ENCODE measurements at places on chromosomes 16 and 17. TPM values are rescaled to one million over a fixed set of nuclear protein-coding genes. Genes with fewer than 3 reads are reported as not detected.

DNA sequence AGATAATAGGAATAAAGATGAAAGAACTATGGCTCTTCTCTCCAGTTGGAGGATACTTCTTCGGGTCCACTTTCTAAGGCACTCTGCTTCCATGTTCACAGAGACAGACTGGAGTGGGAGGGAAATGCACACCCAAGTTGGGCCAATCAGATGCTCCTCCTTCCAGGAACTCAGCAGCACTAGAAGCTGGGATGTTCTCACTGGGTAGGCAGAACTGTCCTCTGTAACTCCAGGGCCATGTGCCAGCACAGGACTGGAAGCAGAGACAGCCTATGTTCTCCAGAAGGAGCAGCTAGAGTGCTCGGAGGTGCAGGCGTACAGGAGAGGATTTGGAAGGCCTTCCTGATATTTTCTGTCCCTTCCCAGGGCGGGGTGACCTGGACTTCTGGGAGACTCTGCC lies 49.9 kb upstream of the SREBF1 start:
- DNase-seq = no peak

DNA sequence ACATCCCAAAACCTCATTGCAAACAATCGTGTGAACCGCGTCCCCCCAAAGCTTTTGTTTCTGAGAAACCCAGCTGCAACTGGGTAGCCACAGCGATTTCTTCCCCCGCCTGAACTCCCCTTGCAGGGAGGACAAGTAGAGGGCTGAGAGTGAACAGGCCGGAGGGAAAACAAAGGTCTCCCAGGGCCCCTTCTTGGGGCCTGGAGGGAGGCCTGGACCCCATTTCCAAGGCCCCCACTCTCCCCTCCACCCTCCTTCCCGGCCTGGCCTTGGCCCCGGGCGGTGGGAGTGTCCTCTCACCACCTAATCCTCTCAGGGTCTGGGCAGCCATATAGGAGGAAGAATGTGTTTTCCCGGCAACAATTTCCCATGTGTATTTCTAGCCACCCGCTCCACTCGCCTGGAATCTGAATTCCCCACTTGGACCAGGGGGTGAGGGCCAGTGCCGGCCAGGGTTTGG lies 2.6 kb downstream of the GLIS2 start:
- DNase-seq = no peak

GRCh38 chr16:12416136-12416787 lies 387.4 kb downstream of the CPPED1 start:
- no peak for DNase-seq

DNA sequence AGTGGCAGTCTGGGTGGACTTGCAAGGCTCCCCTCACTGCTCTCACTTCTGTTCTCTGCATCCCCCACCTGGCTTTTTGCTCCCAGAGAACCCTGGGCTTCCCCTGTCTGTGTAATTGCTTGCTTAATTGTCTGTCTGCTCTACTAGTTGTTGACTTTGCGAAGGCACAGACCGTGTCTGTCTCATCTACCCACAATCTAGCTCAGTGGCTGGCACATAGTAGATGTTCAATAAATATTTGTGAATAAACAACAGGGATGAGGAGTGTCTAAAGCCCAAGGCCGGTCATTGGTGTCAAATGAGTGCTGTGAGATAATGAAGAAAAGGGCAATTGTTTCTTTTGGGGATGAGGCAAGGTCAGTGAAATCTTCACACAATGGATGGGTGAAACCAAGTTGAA lies 2.8 kb upstream of the SEZ6 start:
- DNase-seq = no peak

GRCh38 chr17:69928611-69929010 lies 146.4 kb upstream of the KCNJ16 start:
- no peak for DNase-seq

- DNase-seq = no peak
These were observed 41.8 kb downstream of the EMP2 start for GRCh38 chr16:10538583-10538982.

DNA sequence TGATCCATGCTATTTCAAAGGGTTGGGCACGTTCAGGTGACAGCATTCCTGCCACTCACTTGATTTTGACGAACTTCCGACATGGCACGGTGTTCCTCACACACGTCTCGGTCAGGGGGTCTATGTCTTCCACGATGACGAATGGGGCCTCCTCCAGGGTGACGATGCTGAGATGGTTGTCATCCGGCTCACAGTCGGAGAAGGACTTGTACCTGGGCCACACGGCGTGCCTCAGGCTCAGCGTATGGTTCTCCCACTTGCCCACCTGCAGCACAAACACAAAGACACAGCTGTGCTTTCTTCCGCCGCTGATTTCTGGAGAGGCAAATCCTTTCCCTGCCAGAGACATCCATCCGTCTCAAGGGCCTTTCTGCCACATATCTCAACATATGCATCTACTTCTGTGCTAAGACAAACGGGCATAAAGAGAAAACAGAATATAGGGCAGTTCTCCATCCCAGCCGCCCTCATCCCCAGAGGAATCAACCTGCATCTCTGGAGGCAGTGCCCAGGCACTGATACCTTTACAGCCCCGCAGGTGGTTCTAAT lies 332.5 kb downstream of the GRIN2A start:
- no peak for DNase-seq

- DNase-seq = no peak
These were observed 110.4 kb upstream of the HAS3 start for GRCh38 chr16:68995011-68995504.

DNA sequence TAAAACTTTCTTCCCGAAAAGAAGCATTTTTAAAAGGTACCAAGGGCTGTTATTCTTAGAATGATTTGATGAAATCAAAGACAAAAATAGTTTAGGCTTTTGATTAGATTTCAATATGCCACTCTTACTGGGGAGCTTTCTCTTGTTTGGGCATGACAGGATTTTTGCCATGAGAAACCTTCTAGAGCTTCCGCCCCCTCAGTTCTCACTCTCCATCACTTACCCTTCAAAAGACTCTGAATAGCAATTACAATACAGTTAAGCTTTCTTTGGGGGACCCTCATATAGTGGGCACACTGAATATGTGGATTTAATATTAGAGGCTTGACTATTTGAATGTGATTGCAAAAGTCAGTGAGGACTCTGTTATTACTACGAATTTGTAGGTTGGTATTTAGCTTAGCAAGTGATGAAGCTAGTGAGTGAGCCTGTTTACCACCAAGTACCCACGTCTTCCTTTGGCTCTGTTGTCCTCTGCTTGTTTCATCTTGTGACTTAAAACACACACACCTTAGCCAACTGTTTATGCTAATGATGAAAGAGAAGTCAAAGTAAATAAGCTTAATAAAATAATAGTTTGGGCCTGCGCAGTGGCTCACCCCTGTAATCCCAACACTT lies 158.7 kb upstream of the TBX2 start:
- DNase-seq = no peak

- DNase-seq = no peak
These were observed 232.4 kb downstream of the CDH11 start for GRCh38 chr16:64889446-64889845.

GRCh38 chr16:76338472-76338871 lies 61.3 kb downstream of the CNTNAP4 start:
- DNase-seq = no peak

DNA sequence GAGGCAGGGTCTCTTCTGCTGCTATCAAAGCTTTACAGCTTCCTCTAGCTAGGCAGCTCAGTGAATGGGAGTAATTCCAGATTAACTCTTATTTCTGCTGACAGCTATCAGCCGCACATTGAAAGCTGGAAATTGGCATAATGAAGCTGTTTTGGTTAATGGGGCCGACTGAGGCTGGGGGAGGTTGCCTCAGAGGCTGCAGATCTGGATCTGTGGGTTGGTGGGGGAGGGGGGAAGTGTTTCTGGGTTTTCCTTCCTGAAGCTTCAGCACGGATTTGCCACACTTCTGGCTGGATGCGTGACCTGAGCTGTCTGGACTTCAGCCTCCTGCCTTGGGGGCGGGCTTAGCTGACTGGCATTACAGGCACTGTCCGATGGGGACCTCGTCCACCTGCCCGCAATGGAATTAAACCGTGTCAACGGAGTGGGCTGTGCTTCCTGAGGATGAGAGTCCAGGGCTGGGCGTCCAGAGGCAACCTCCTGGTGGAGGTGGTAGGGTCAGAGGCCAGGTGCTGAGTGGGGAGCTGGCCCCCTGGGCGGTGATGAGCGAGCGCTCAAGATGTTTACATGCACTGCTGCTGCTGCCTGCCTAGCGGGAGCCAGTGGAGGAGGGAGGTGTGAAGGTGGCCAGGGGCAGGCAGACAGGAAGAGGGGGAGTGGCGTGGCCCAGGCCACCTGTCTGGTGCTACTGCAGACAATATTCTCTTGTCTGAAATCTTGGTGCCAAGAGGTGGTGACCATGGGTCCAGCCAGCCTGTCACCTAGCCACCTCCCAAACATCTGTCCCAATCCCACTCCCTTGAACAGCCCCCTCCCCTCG lies 6.7 kb upstream of the ABCC3 start:
- DNase-seq = no peak

DNA sequence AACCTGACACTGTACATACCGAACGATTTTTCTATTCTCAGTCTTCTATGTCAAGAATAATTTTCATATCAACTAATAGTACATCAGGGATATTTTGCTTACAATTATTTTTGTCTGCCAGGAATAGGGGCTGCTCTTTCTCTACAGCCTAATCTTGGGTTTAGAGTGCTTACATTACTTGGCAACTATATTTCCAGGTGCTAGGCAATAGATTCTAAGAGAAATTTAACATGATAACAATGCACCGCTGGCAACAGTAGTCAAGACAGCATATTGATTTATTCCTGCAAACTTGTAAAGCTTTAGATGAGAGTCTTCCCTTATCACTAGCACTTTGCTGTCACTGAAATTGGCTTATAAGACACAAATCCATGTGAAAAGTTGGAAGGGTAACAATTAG lies 935.9 kb downstream of the CDH11 start:
- DNase-seq = no peak

- no peak for DNase-seq
These were observed 33.8 kb downstream of the VWA3A start for GRCh38 chr16:22126037-22126558.

DNA sequence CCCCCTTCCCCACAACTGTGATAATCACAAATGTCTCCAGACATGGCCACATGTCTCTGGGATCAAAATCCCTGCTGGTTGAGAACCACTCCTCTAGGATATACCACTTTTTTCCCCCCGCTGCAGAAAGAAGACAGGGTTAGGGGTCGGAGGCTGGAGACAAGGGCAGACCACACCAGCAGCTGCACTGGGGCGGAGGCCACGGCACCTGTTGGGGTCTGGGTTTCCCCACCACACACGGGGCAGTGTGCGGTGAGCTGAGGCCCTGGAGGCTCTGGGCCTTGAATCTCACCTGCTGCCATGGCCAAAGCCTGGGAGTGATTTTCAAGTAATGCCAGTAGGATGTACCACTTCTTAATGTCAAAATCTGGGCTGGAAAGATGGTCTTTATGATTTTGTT lies 320.5 kb downstream of the SNX29 start:
- DNase-seq = no peak

- DNase-seq = no peak
These were observed 230.7 kb downstream of the KATNIP start for GRCh38 chr16:27780468-27781194.

DNA sequence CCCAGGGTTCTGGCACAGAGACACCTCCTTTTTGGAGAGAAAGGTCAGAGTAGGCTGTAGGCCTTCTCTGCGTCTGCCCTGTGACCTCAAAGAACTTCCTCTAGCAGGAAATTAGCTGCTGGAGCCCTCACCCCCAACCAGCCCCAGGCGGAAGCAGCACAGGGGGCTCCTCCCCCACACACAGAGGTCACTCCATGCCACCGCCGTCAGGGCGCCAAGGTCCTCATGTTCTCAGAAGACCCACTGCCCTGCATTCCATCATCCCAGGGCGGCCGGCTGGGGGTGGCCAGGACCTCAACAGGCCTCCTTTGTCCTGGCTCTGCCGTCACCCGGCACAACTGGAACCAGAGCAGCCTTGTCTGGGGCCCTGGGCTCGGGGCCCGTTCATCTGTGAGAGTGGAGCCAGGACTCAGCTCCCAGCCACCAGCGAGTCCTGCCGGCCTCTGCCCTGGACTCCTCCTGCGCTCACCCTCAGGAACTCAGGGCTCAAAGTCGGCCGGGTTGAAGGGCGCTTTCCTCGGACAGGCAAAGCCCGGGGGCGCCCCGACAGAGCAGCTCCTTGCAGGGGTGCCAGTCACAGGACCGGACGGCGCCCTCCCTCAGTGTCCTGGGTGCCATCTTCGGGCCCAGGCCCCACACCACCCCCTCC lies 1.2 kb downstream of the TMC6 start:
- peak; percentile 91 for DNase-seq

DNA sequence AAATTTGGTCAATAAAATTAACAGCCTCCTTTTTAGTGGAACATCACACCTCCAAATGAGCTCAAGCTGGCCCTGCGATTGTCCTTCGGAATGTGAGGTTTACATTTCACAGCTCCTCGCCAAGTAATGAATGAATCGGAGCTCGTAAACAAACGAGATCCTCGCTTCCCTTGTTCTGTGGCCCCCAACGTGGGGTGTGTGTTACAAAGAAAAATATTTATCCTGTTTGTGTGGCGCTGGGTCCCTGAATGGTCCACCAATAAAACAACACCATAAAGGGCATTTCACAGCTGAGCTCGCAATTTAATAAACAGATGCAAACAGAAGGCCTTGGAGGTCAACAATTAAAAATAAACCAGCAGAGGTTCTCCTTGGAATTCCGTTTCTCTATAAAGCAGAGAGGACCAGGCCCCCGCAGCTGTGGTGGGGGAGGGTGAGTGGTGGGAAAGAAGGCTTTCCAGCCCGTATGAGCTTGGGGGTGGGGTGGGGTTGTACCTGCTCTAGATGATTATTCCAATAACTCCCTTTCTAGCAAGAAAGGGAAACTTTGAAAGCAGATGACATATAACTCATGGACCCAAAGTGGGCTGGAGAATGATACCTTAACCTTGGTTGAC lies 393.9 kb upstream of the SALL1 start:
- DNase-seq = no peak

DNA sequence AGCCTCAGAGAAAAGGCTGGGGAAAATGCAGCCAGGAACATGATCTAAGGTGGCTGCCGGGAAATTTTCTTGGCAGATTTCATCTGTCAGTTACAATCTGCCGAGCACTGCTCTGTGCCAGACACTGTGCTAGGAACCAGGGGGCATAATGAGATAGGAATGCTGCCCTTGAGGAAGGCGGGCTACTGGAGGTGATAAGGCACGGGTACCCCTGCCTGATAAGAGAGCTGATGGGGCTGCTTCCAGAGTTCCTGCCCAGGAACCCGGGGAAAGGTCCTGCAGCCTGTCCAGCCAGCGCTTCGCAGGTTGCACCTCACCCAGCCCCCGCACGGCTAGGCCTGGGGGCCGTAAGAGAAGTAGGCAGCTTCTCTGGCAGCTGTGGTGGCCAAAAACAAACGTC lies 3.1 kb downstream of the SCNN1G start:
- DNase-seq = no peak

GRCh38 chr17:65177901-65178300 lies 40.7 kb downstream of the RGS9 start:
- no peak for DNase-seq

- DNase-seq = no peak
These were observed 2.9 kb downstream of the TNS4 start for GRCh38 chr17:40498281-40499084.

The CIITA gene
- total RNA-seq = 27.1 TPM

The ADAT1 gene
- 84.2 TPM for total RNA-seq

The MKS1 gene
- 18.9 TPM for total RNA-seq

The CA5A gene
- total RNA-seq = not detected

The AOC3 gene
- 12.7 TPM for total RNA-seq

The NMRAL1 gene
- 52.7 TPM for total RNA-seq

The KCTD2 gene
- 31.0 TPM for total RNA-seq

The APOBR gene
- 4.3 TPM for total RNA-seq

All from suprapubic skin (tissue), 4 donors.